ENCODE measurements at places on chromosomes 16 and 17. TPM values are rescaled to one million over a fixed set of nuclear protein-coding genes. Genes with fewer than 3 reads are reported as not detected.

NPIPB6 gene
- 0.52 TPM for total RNA-seq

ATP2A1 gene
- 2.5 TPM for total RNA-seq

MPO gene
- not detected for total RNA-seq

IL17C gene
- total RNA-seq: 0.31 TPM

HS3ST4 gene
- total RNA-seq: not detected

ST6GALNAC1 gene
- not detected for total RNA-seq
